T-helper 2 cell (primary cell): ENCODE measurements at places on chromosomes 6 and 20.

DNA sequence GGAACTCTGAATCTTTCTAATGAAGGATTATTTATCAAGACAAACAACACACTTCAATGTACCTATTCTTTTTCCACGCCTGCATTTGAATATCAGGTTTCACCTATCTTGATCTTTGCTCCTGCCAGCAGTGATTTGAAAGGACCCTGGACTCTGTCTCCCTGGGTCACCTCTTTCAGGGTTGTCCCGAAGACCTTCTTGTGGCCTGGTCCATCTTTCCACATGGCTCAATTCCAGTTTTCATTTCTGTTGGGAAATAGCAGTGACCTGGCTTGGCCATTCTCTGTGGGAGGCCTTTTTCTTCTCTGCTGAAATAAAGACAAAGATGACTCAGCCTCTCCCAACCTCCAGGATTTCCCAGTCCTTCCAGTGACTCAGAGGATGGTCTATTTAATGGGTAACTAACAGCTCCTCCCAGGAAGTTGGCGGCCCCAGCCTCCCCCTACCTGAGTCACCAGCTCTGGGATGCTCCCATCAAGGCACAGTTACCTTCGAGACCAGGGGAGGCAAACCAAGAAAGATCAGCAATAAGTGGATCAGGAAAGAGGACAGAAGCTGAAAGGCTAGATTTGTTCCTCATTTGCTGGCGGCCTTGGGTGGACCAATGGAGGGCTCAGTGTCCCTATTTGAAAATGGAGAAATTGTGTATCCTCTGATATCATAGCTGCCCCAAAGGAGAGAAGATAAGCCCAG lies 120.2 kb upstream of the RNF24 start:
- no peak for DNase-seq

GRCh38 chr20:19269737-19270340 lies 57.4 kb downstream of the SLC24A3 start:
- DNase-seq = no peak

GRCh38 chr6:17297271-17298080 lies 16.3 kb downstream of the RBM24 start:
- DNase-seq = no peak

- DNase-seq = no peak
These were observed 28.6 kb upstream of the OLIG3 start for GRCh38 chr6:137522831-137523230.

DNA sequence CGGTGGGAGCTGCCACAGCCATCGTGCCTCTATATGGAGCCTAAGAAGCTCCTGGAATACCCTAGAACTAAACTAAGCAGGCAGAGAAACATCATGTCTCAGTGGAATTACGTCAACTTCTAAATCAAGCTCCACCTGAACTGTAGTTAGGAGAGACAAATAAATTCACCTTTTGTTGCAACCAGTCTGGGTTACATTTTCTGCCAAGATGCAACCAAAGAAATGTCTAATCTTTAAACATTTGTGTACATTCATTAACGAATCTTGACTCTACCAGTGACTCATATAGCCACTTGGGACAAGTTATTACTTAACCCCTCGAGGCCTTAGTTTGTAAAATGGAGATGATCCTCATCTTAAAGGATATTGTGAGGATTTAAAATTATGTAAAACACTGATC lies 8.9 kb downstream of the PTPRK start:
- no peak for DNase-seq

GRCh38 chr6:85402922-85403321 lies 47.0 kb upstream of the NT5E start:
- DNase-seq = no peak

DNA sequence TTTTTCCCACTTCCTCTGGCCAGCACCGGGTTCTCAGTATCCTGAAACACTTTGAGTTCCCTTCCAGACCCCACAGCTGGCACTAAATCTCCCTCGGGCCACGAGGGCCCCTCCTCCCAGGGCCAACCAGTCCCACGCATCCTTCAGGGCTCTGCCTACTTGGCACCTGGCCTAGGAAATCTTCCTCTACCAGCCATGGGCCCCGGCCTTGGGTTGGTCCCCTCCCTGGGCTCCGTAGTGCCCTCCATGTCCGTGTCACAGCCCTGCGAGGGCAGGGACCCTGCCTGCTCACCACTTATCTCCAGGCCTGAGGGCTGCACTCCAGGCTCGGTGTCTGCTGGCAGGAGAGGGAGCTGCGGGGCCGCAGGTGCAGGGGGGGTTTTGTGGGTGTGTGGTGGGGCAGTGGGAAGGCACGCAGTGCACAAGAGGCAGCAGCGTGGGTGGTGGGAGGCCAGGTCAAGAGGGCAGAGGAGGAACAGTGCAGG lies 48.8 kb upstream of the CDH22 start:
- no peak for DNase-seq

- no peak for DNase-seq
These were observed 97.5 kb downstream of the ARMC2 start for GRCh38 chr6:108945681-108946159.

- DNase-seq = no peak
These were observed 477.5 kb downstream of the GJA1 start for GRCh38 chr6:121912905-121913304.

GRCh38 chr6:160300076-160300695 lies 41.6 kb upstream of the SLC22A2 start:
- DNase-seq = no peak

GRCh38 chr6:39411465-39411864 lies 89.0 kb upstream of the KCNK16 start:
- DNase-seq = no peak

DNA sequence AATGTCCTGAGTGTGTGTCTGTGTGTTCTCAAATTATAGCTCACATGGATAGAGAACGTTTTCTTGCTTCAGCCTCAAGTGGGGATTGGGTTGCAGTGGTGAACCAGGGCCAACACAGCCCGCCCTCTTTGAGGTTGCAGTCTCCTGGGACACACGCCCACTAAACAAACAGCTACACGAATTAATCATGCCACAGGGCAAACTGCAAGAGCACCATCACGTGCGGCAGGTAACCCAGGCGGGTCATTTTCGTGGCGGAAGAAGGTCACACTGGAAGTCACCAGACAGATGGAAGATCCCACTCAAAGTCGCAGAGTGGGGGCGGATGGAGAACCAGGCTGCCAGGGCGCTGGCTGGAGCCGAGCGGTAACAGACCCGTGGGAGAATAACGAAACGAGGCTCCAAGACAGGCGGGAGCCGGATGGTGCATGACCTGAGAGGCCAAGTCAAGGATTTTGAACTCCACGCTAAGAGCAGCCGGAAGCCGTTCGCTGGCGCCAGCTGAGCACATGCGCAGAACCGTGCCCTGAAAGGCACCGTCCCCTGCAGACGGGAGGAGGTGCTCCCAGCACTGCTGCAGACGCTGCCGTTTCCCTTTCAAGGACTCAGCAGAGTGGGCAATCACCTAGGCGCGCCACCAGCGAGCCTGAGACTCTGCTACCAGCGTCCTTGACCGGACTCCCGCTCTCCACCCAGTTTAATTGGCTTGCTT lies 10.7 kb downstream of the DLL1 start:
- DNase-seq = no peak
